ENCODE measurements at places on chromosomes 3 and 15. TPM values are rescaled to one million over a fixed set of nuclear protein-coding genes. Genes with fewer than 3 reads are reported as not detected.

SLC25A20 gene
- total RNA-seq: 10.8 TPM

MUSTN1 gene
- total RNA-seq: 105 TPM

GOLGA8O gene
- 1.5 TPM for total RNA-seq

CFAP44 gene
- total RNA-seq: 5.9 TPM

Measured in posterior vena cava (tissue), 2 donors.